ENCODE measurements at places on chromosomes 11 and 22. TPM values are rescaled to one million over a fixed set of nuclear protein-coding genes. Genes with fewer than 3 reads are reported as not detected.

The SCGB2A2 gene
- not detected for total RNA-seq

The ART5 gene
- not detected for total RNA-seq

The TSGA10IP gene
- total RNA-seq: not detected

The PLEKHA7 gene
- total RNA-seq: 4.9 TPM
